ENCODE measurements at places on chromosomes 2 and 18.

DNA sequence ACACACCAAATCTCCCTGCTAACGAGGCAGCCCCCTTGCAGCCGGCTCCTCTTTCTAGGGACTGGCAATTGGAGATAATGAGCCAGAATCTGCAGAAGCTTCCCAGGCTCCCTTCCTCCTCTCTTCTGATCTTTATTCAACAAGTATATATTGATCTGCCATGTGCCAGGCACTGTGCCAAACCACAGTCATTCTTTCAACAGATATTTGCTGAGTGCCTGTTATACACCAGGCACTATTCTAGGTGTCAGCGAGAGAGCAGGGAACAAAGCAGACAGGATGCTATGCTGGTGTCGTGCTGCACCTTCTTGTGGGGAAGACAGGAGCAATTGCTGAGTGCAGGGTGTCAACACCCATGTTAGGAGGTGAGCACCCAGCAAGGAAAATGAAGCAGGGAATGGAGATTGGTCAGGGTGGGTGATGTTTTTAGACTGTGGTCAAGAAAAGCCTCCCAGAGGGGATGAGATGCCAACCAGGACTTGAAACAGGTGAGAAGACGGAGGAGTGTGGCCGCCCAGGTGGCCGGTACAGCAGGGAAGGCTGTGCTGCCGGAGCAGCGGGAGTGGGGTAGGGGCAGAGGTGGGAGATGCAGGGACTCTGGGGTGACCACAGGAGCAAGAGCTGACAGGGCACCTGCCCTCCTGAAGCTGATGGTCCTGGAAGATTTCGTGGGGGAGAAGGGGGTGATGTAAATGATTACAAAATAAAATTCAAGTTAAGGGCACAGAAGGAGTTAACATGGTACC lies 307.6 kb upstream of the RAB12 start:
- DNase-seq: no peak

DNA sequence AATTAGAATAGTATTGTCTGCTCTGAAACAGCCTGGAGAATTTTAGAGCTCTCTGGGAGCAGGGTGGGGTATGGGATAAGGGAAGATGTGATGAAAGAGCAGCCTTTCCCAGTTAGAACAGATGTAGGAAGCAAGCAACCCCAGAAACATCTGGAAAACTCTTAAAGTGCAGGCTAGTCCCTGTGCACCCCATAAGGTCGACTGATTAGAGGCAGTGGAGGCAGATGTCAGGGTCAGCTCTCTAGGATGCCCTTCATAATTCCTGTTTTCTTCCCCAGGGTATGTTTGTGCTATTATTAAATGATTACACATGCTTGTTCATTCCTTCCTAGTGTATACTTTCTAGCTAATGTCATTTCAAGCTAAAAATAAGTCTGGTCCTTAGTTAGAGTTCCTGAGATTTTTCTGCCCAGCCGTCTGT lies 41.7 kb downstream of the PTPRM start:
- DNase-seq: no peak

- no peak for DNase-seq
Measured at GRCh38 chr2:230735884-230736283, 23.2 kb downstream of the CAB39 start.

- no peak for DNase-seq
Measured at GRCh38 chr2:14074691-14075090, 557.8 kb upstream of the LRATD1 start.

DNA sequence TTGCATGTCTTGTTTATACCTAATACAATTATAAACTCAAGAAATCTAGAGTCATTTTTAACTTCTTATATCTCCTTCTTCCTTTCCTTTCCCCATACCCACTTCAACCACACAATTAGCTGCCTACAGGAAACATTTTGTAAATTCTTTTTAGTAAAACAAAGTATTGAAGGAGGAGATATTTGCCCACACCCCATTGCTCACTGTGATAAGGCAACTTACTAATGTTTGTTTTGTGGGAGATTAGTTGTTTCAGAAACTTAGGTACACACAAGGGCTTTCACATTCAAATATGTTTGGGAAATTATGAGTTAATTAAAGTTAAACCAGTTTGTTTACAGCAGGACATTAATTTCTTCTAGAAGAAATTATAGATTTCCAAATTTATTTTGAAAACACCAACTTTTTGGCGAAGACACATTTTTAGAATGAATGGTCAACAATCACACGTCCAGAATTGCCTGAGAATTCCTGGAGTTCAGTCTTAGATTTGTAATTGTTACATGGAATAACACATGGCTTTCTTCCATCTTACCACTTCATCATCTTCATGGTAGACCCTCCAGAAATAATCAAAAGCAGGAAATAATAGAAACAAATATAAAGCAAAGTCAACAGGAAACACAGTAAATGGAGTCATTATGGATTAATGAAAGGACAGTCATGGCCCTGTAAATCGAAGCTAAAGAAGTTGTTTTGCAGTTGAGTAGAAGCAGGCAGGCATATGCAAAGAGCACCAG lies 62.5 kb upstream of the RAB27B start:
- no peak for DNase-seq

DNA sequence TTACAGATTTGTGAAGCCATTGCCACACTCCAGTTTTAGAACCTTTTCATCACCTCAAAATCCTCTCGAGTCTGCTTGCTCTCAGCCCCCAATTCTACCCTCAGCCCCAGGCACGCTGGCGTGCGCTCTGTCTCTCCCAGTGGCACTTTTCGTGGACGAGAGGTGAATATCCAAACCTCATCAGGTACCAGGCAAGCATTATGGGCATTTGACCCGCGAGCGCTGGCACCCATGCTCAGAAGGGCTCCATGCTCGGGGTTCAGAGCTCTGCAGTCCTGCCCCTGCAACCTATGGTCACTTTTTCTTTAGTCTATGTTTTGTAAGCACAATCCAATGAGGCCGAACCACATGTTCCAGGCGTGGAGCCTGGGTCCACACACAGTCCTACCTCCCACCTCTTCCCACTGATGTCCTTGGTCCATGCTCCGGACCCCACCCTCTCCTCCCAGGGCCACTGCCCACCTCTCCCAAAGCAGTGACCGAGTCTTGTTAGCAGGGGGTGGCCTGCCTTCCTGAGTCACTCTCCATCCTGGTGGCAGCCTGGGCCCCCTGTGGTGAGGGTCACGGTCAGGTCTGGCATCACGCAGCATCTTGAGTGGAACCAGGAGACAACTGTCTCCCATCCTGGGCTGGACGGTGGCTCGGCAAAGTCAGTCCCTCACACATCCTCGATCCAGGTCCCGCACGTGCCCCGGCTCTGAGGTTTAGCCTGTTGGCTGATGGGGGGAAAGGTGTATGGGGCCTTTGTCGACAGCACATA lies 256.9 kb downstream of the NDUFA10 start:
- no peak for DNase-seq

- no peak for DNase-seq
Measured at GRCh38 chr18:2856547-2857170, 9.9 kb downstream of the EMILIN2 start.

- DNase-seq: no peak
Measured at GRCh38 chr18:58991167-58991798, 126.6 kb downstream of the ZNF532 start.

- DNase-seq: no peak
Measured at GRCh38 chr2:234913208-234913626, 38.6 kb upstream of the SH3BP4 start.

GRCh38 chr2:209269024-209269423 lies 154.8 kb upstream of the MAP2 start:
- DNase-seq: no peak

DNA sequence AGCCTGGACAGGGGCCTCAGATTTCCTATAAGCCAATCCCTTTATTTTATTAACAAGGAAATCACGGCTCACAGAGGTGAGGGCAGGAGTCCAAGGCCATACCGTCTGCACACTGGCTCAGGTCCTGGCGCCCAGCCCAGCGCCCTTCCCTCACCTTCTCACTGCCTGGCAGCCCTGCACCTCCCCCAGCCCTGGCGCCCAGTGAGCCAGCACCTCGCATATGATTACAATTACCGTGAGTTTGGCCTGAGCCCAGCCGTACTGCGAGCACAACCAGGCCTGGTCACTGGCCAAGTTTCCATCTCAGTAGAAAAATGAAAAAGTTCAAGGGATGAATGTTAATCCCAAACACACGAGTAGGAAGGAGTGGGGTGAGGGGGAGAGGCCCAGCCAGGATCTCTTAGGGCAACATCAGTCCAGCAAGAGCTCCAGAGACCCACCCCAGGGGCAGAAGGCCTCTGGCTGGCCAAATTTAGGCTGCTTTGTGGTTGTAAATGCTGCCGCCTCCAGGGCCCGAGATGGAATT lies 68.4 kb downstream of the MCFD2 start:
- no peak for DNase-seq

DNA sequence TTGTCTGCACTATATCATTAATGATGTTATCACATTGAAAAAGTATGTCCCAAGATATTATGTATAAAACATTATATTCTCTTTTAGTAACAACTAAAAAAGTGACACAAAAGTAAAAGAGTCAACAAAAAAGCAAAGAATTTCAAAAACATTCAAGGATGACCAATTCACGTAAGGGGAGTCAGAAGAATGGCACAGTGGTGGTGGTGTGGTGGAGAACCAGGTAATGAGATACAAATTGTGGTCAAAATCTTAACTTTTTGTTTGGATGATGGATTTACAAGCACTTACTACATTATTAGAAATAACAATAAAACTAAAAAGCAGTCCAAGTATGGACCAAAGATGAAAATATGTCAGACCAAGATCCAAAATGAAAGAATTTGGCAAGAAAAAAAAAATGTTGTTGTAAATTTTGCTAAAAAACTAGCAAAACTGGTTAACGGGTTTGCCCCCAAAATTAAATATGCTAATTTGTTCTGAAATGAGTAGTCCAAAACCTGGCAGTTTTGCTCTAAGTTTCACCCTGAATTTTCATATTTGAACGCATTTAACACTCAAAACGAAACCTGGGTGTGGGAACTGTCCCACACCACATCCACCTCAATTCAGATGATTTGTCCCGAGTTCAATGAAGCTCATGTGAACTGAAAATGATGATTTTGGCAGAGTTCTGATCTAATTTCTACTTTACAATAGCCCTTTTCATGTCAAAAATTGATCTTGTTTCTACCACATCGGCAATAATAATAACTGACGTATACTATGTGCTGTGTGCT lies 135.8 kb downstream of the IKZF2 start:
- DNase-seq: no peak

DNA sequence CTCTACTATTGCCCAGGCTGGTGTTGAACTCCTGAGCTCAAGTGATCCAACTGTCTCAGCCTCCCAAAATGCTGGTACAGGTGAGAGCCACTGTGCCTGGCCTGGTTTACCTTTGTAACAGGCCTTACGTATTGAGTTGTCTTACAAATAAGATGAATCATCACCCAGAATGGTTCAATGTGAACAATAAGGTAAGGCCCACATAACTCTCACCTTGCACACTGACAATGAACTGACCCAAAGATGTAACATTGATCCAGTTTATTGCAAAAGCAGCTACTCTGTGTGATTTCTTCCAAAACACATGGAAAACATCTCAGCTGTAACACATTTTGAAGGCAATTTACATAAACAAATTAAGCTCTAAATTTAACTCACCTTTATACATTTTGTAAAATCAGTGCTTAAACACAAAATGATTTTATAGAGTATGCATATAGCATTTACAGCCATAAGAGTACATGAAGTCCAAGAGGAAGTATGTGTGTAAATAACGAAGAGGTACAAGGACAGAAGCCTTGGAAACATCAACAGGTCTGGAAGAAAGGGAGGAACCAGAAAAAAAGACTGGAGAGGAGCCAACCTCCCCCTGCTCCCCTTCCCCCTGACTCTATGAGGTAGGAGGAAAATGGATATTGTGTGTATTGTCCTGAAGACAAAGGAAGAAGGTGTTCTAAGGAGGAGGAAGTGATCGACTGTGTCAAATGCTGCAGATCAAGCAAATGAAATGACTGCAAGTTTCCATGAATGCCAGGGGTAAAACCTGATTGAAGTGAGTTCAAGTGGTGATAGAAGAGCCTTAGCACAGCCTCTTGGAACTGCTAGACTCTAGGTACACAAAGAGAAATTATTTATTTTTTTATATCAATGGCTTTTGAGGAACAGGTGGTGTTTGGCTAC lies 5.6 kb upstream of the WDFY1 start:
- no peak for DNase-seq

GRCh38 chr2:36376319-36376765 lies 20.8 kb downstream of the CRIM1 start:
- no peak for DNase-seq

DNA sequence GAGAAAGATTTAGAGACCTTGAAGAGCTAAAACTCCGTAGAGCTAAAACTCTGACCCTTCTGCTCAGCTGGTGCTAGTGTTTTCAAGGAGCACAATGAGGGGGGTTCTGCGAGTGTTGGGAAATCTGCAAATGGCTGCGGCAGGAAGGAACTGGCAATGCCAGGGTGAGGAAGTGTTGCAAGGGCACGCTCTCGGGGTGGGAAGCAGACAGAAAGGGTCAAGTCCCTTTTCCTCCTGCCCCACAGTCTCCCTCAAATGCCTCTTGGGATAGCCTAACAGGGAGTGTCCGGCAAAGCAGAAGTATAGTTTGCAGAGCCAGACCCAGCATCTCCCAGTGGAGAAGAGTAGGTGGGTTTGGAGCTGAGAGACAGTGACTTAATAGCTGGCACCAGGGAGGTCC lies 60.5 kb downstream of the NCAPH start:
- no peak for DNase-seq

DNA sequence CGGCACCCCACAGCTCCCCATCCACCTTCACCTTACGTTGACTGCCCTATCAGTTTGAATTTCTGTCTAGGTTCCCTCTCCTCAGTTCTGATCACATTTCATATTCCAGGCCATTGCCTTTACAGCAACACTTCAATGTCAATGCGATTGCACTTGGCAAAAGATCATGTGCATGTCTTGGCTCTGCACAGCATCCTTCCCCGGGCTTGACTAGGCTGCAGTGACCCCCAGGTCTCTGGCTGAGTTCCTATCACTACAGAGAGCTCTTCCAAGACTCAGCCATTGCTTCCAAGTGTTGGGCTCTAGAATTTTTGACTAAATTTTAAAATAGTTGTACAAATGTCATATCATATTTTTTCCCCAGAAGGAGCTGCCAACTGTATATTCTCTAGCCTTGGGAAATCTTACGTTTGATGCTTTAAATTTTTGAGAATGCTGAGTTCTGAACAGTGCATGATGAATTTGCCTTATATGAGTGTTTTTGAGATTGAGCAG lies 103.8 kb upstream of the NEDD4L start:
- DNase-seq: no peak

DNA sequence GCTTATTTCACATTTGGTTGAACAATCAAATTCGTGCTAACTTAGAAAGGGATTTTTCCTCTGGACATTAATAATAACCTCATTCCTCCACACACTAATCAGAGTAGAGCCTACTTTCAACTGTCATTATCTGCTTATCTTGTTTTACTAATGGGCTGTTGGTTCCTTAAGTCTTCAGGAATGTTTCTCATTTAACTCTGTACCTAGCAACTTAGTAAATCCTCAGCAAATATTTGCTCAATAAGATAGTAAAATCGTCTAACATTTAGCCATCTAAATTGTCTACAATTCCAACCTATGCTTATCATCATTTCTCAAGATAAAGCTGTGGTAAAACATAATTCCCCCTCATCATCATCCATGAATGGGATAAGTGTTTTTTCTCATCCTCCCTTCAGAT lies 98.1 kb downstream of the CDH2 start:
- DNase-seq: no peak

GRCh38 chr18:75075016-75075305 lies 134.0 kb downstream of the PTGR3 start:
- no peak for DNase-seq

Data from stimulated activated CD8-positive, alpha-beta memory T cell treated with anti-CD3 and anti-CD28 coated beads, Interleukin-4, amount 100 ng/mL, for 4 hours (primary cell).